ENCODE measurements at places on chromosomes 6 and 20.

DNA sequence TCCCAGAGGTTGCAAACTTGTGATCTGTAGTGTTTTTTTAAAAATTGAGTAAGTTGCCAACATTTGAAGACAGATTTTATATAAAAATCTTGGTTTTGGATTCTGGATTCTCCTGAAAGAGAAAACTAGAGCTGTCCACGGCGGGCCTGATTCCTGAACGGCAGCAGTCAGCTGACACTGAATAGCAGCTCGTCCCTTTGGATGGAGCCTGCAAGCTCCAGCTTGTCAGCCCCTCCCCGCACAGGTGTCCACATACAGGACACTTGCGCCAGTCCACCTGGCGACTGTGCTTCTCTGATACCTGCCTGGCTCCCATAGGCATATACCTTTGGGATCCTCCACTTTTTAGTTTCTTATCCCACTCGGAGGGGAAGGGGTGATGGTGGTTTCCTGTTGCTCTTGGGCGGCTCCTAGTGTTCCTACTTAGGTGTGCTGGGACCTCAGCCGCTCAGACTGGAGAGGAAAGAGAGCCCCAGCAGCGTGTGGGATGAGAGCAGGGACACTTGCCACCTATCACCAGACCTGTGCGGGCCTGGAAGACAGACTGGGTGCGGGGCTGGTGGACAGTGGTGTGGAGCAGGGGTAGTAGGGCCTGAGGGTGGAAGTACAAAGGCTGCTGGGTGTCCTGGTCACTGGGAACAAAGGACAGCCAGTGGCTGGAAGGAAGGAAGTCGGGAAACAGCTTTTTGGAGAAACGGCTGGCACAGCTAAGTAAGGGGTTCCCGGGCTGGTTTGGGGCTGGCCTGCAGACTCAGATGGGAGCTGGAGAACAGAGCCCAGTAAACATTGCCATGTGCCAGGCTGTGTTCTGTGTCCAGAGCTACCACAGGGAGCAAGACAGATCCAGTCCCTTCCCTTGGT, 18.3 kb downstream of the GHRH start:
- DNase-seq: no peak

GRCh38 chr20:16541226-16541625, 32.0 kb downstream of the KIF16B start:
- no peak for DNase-seq

DNA sequence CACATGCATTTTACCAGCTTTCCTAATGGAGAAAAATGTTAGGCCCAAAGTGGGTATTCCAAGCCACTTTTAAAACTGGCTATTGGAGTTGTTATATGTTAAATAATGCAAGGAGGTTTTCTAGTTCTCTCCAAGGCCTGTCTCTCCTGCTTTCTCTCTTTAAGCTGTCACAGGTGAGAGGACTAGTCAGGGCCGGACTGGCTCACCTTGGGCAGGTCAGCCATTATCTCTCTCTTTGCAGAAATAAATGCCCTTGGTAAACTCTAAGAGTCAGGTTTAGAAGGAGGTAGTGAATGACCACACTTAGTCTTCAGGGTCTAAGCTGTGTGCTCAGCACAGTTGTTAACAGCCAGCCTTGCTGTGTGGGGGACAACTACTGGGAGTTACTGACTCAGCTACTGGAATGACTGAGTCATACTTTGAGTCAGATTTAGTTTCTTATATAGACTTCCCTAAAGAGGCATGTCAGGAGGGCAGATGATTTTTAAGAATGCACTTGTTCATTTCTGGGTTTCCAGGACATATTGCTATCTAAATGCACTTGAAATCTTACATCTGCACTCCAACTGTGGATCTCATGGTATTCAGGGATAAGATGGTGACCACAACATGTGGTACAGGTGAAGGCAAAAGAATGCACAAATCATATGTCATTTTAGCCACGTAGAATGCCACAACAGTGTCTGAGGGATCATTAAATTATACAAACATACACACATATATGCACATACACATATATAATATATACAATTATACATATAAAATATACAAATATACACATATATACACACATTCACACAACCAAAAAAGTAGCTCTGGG, 719.4 kb downstream of the EPM2A start:
- peak; percentile 21 for DNase-seq

- no peak for DNase-seq
Measured at GRCh38 chr6:106167096-106167814, 81.1 kb downstream of the PRDM1 start.

- DNase-seq: no peak
Measured at GRCh38 chr20:24668791-24669190, 199.4 kb downstream of the SYNDIG1 start.

- no peak for DNase-seq
Measured at GRCh38 chr6:73766040-73766439, 70.0 kb downstream of the CD109 start.

- no peak for DNase-seq
Measured at GRCh38 chr6:161166677-161167076, 107.2 kb downstream of the AGPAT4 start.

DNA sequence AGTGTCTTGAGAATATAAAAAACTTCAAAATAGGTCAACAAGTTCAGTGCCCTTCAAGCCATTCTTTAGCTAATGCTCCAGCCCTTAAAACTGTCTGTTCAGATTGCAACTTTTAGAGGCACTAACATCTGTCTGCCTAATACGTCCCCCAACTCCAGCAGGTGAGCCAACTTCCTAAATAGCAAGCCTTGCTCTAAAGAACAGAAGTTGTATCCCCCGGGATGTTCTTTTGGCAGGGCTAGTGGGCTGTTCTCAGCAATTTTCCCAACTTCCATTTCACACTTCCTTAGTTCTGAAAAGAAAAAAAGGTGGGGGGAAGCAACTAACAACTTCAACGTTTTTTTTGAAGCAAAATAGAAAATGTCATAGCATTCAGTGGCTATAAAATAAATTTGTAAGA, 290.0 kb upstream of the PTCHD4 start:
- DNase-seq: no peak

DNA sequence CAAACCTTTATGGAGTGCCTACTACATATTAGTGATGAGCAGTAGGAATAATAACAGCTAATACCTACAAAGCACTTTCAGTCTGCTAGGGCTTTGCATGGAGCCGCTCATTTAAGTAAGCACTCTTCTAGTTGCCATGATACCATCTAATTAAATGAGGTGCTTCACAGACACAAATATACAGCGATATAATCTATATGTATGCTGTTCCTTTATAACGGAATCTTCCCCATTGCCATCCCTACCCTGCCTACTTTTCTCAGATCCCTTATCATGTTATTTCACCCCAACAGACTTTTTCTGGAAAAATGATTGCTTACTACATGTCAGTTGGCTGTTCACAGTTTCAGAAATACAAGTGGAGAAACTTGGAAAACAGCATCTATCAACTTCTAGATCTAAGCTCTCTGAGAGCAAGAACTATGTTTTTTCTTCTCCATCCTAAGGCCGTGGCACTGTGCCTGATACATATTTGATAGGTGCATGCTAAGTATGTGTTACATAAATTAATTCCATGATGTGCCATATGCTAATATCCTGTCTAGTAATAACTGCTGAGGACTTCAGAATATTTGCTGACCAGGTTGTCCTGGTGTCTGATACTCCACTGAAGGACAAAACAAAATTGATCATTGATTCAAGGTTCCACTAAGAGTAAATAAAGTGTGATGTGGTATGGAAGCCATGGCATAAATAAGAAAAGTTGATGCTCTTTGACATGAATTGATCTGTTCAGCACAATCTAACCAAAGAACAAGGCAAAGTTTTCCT, 124.6 kb downstream of the GMPR start:
- no peak for DNase-seq

DNA sequence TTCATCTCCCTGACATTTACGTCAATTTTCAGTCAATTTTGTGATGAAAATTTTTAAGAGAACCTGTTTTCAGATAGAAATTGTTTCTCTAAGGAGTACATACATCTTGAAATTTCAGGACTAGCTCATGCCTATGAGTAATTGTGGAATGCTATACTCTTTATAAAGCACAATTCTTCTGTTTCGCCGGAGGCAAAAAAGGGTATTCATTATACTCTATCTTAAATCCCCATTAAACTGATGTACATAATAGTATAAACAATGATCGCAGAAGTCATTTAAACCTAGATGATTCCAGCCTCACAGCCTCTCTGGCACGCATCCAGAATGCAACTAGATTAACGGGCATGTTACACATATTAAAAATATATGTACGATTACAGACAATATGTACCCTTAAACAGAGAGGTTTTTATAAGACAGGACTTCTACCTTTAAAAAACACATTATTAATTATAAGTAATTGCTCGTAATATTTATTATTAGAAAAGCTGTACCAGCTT, 62.6 kb downstream of the NRSN1 start:
- no peak for DNase-seq

DNA sequence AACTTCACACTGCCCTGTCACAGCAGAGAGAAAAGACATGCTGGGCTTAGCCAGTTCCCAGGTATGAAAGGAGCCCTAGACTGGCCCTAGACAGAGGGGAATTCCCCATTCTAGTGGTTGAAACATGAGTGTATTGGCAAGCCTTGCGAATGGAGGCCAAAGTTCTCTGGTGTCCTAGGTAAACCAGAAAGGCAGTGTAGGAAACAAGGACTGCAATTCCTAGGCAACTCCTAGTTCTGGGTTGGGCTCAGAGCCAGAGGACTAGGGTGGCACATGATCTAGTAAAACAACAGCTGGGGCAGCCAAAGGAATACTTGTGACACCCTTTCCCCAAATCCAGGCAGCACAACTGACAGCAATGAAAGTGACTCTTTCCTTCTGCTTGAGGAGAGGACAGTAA, 265.0 kb upstream of the EPHA7 start:
- no peak for DNase-seq

DNA sequence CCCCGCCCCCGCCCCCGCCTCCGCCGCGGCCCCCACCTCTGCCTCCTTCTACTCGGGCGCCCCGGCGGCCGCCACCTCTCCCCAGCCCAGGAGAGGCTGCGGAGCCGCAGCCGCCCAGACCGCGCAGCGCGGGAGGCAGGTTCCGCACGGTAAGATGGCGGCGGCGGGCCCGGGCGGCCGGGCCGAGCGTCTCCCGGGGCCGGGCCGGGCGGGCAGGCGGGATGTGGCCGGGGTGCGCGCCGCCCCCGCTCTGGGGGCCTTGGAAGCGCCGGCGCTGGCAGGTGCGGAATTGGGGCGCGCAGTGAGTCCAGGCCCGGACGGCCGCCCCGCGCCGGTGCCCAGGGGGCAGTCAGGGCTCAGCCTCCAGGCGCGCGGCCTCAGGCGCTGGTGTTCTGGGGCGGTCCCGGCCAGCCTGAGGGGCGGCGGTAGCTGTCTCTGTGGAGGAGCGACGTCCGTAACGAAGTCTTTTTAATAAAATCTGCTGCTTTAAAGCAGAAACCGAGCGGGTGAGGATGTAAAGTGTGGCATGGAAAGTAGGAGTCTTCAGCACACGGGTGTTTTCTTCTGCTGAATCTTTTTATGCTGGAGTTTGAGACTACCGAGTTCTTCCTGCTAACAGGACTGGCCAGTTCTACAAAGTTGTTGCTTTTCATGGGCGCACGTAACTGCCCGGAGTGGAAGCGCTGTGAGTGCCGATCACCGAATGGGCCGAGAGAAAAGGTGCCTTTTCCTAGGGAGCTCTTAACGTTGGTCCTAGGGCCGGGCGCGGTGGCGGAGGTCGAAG, at the start of gene GID8:
Gene GID8, plus strand, starts transcription at position 43 of the 784 bp plus-strand sequence. CDS start 3,356 bp downstream, outside the sequence.
- peak; percentile 58 for DNase-seq

GRCh38 chr6:140711019-140711613, 1336.7 kb upstream of the CITED2 start:
- no peak for DNase-seq

DNA sequence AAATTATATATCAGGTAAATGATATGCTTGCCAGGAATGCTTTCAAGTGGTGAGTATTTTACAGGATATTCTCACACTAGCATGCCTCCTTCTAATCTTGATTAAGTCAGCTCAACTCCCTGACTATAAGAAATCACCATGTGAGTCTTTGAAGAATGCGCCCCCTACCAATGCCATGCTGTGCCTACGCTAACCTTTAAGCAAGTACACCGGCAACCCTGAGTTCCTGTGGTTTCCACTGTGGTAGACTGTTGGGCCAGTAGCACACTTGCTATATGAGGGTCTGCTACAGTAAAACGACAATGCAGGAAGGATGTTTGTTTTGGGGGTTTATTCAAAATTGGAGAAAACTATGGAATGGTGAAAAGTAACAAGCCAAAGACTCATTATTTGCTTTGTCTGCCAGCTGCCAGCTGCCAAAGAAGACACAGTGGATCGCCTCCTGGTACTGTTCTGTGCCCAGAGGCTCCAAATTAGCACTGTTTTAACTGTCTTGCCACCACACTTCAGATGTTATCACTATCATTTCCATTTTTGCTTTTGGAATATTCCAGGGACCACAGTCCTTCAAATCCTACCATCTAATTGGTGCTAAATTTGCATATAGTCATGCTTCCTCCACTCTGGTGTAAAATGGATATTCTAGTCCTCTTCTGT, 333.5 kb downstream of the RNGTT start:
- no peak for DNase-seq

- DNase-seq: no peak
Measured at GRCh38 chr6:58198301-58198700, 880.9 kb downstream of the PRIM2 start.

DNA sequence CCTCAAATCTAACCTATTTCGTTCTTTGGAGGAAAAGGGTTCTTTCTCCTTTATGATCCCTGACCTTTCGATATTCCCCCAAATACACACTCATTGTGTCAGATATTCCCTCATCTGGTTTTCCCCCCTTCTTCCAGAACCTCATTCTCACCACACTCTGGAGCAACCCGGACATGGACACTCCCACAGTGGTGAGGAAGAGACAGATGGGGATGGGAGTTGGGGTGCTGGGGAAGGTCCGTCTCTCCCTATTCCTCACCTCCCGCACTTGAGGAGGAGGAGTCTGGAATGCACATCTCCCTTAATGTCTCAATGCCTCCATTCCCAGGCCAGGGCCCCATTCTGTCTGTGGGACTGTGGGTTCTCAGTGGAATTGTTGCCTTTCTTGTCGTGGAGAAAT, 1.3 kb downstream of the SLC39A7 start:
- no peak for DNase-seq

GRCh38 chr6:57822896-57823358, 505.5 kb downstream of the PRIM2 start:
- DNase-seq: no peak

GRCh38 chr20:38209054-38209675, 44.1 kb upstream of the TGM2 start:
- no peak for DNase-seq
